ENCODE measurements at places on chromosomes 13 and 19.

GRCh38 chr19:47650700-47651099 is 41.8 kb downstream of the BICRA start:
- DNase-seq: no peak

DNA sequence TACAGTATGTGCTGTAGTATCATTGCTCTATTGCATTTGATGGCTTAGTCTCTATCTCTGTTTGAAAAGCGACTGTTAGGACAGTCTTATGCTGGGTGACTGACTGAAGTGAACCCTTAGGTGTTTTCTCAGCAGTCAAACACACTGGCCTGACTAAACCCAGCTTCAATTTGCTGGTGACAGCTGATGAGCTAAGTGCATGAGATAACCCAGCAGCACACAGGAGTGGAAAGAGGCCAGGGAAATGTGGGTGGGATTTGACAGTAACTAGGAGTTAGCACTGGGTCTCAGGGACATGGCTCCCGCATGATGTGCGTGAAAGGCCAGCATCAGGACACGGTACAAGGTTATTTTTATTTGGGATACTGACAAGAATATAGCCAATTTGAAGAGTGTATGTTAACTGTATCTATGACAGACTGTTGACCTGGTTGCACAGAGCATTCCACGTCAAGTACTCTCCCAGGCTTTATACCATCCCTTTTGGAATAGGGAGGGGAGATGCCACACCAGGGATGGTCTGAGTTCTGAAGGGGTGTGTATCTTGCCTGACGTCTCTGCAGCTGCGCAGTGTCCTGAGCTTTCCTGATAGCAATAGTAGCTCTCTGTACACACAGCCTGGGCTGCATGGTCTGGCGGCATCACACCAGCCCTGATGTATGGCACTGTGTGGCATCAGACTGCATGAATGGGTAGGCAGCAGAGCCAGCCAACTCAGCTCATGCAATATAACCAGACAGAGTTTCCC is 144.8 kb downstream of the FLT1 start:
- DNase-seq: no peak

DNA sequence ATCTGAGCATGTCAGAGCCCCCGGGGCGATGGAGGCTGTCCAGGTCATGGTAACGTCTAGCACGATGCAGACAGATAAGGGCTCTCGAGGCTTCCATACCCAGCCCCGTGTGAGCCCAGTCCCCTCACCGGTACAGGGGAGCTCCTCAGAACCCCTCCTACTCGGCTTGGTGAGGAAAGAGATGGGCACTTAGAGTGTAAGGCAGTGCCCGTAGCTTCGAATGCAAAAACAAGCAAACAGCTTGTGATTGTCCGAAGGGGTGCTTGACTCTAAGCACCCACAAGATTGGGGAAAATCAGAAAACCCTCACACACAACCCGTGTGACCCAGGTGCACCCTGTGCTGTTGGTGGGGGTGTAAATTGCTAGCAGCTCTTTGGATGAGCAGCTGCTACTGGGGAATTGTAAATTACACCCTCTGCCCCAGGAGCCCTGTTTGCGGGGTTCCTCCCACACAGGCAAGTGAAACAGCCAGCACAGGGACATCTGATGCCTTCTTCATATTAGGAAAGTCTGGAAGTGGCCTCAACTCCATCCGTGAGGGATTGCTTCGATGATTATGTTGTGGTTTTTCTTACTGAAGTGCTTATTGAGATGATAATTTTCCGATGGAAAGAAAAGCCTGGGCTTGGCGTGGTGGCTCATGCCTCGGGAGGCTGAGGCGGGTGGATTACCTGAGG is 918 bp upstream of the PSPN start:
- DNase-seq: no peak

DNA sequence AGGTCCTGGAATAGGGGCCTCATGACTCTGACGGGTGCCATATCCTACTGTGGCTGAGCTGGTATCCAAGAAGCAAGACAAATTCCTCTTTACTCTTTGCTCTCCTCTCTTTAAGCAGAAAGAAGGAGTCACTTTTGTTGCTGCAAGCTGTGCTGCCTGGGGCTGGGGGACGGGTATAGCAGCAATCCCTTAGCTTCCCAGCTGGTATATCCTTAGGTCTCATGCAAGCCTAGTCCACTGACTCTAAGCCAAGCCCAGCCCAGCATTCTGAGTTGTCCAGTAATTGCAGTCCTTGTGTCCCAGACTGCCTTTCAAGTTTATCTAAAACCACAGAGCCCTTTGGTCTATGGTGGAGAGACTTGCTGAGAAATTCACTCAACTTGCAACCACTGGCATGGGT is 893.0 kb upstream of the PRR20A start:
- DNase-seq: no peak

- no peak for DNase-seq
Observed at GRCh38 chr13:36885901-36886300, 34.1 kb downstream of the SMAD9 start.

- no peak for DNase-seq
Observed at GRCh38 chr19:1429750-1430149, 8.4 kb upstream of the RPS15 start.

Measured in SIG-M5 (cell line).